ENCODE measurements at places on chromosomes 6 and 20. TPM values are rescaled to one million over a fixed set of nuclear protein-coding genes. Genes with fewer than 3 reads are reported as not detected.

The KCNK15 gene
- polyA plus RNA-seq, result 0.22 TPM

DNA sequence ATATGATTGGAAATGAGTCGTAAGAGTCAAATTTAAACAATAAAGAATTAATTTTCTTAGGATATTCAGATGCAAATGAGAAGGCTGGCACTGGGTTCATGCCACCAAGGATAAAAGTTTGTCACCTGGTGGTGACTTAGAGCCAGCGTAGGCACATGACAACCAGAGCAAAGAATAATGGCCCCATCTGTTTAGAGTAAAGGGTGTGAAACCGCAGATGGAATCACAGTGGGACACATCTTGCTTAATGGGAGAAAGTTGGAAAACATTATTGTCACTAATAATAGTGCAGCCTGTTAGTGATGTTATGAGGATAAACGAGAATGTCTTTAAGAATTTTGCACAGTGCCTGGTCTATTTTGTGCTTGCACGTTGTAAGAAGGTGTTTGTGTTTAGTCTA, 727.8 kb downstream of the QKI start:
- DNase-seq, result no peak

The COL9A3 gene
- polyA plus RNA-seq, result 15.2 TPM

GRCh38 chr6:149567945-149568585, 1.9 kb downstream of the GINM1 start:
- DNase-seq, result no peak

The CPNE5 gene
- polyA plus RNA-seq, result 18.4 TPM

GRCh38 chr20:19212469-19212815, at the start of gene SLC24A3:
Gene SLC24A3, plus strand, starts transcription at chr20:19212642.
- no peak for DNase-seq

Data from heart right ventricle (tissue), 16 donors.